Activated T-cell treated with anti-CD3 and anti-CD28 coated beads for 4 hours (primary cell): ENCODE measurements at places on chromosomes 2 and 18.

- DNase-seq: no peak
Observed at GRCh38 chr18:21597620-21598019, 2.9 kb downstream of the ESCO1 start.

DNA sequence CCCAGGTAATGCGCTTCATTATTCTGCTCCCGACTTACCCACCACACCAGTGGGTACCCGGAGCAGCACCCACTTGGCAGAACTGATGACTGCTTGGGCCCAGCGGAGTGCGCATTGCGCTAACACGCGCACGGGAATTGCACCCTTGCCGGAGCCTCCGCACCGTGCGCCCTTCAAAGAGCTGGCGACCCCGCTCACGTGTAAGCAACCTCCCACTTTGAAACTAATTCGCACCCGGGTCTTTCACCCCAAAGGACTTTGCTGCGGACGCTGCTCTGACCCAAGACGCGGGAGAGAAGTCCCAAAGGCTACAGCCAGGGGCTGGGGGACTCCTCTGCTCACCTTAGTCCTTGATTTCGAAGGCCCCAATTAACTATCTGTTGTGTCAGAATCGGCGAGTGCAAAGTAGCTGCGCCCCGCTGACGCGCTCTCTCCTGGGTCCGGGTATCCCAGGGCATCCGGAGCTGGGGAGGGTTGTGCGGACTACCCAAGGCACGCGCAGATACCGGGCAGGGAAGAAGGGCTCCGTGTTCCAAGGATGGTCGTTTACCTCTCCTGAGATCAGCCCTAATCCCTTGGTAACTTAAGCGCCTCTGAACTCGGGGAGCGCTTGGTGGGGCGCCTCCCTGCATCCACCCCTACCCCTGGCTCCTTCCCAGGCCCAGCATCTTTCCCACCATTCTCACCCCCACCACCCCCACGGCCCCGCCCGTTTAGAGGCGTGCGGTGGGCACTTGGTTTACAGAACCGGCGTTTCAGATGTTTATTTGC, 13.1 kb upstream of the SATB2 start:
- no peak for DNase-seq

DNA sequence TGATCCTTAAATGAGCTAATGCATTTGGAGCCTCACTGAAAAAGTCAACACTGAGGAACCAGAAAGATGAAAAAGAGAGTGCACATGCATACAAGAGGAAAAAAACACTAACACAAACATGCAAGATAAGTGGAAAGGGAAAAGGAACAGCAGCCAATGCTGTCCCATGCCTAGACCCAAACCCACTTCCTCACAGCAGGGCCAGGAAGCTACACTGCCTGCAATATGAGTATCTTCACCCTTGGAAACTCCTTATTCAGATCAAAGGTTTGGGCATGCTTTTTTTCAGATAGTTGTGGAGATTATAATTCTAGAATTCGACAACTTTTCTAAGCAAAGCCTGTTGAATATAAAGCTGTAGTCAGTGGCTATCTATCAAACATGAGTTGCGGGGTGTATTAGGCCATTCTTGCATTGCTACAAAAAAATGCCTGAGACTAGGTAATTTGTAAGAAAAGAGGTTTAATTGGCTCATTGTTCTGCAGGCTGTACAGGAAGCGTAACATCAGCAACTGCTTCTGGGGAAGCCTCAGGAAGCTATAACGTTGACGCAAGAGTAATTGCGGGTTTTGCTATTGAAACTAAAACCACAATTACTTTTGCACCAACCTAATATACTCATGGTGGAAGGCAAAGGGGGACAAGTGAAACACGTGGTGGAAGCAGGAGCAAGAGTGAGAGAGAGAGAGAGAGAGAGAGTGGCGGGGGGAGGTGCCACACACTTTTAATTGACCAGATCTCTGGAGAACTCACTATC, 138.2 kb downstream of the MBD2 start:
- DNase-seq: no peak

DNA sequence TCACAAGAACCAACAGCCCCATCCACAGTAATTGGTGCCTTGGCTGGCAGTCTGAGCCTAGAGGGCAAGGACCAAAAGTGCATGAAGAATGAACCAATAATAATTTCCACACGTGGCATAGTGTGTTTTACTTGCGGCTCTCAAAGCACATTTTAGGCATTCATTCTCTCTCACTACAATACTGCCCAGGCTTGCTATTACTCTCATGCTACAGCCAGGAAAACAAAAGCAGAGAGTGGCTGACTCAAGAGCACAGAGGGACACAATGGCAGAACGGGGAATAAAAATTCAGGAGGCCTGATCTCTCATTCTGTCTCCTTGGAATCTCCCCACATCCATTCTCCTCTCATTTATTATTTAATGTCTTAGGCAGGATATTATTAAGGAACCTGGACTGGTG, 57.0 kb upstream of the NOL4 start:
- no peak for DNase-seq

- DNase-seq: no peak
Observed at GRCh38 chr2:62785810-62786597, 80.5 kb downstream of the EHBP1 start.
